ENCODE measurements at places on chromosomes 13 and 19.

GRCh38 chr19:47471733-47472457 lies at the start of gene SLC8A2:
TSS of gene SLC8A2 (minus strand) at chr19:47471893. CDS start at chr19:47466403, 5,490 bp downstream.
- no peak for DNase-seq

- no peak for DNase-seq
Observed at GRCh38 chr19:45258862-45259261, 7.8 kb downstream of the MARK4 start.

GRCh38 chr19:49591731-49592485 lies 926 bp downstream of the PRR12 start:
- no peak for DNase-seq

- DNase-seq, result no peak
Observed at GRCh38 chr19:29843180-29844051, 31.6 kb downstream of the CCNE1 start.

- no peak for DNase-seq
Observed at GRCh38 chr13:99008577-99008976, 30.7 kb upstream of the DOCK9 start.

DNA sequence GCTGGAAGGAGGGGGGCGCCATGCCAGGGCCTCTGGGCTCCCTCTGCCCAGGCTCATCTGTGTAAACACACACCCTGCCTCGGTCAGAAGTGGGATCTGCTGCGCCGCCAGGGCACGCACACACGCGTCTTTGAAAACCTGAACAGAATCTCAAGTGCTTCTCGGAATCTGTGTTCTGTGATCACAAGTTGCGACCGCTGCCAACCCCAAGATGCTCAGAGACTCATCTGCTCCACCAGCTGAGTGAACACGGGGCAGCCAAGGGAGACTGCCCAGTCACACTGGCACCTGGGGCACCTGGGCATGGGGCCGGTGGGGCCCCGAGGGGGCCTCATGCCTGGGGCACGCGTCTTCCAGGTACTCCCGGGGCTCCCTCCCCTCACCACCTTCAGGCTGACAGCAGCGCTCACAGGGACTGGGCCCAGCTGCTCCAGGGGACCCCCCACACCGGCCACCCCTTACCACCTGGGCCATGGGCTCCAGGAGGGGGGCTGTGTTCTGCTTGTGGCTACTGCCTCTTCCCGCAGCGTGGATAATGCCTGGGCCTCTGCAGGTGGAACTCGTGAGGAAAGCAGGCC lies 59.0 kb downstream of the KLF2 start:
- no peak for DNase-seq

- no peak for DNase-seq
Observed at GRCh38 chr13:23583491-23583890, 13.3 kb downstream of the TNFRSF19 start.

GRCh38 chr13:52359534-52359933 lies 46.4 kb downstream of the THSD1 start:
- DNase-seq, result no peak

GRCh38 chr13:58452123-58452623 lies 820.6 kb downstream of the PCDH17 start:
- no peak for DNase-seq

DNA sequence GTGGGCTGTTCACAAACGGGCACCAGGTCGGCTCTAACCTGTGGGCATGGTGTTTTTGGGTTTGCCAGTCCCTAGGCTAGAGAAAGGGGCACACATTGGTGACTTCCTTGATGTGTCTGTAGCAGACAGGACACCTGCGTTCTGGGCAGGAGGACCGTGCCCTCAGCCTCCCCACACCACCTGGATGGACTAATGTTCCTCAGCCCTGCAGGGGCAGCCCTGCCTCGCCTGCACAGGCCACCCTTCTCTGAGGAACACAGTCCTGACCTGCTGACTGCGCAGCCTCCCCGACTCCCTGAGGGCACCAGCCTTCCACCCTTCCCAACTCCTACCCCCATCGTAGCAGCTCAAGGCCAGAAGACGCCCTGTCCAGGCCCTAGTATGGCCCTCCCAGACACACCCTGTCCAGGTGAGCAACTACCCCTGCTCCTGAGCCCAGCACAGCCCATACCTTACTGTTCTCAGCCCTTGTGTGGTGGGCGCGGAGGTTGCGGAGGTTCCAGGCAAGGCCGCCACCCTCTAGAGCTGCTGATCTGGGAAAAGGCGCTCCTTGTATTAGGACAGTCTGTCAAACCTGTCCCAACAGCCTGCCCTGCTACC lies 55.7 kb downstream of the GGACT start:
- DNase-seq, result no peak

DNA sequence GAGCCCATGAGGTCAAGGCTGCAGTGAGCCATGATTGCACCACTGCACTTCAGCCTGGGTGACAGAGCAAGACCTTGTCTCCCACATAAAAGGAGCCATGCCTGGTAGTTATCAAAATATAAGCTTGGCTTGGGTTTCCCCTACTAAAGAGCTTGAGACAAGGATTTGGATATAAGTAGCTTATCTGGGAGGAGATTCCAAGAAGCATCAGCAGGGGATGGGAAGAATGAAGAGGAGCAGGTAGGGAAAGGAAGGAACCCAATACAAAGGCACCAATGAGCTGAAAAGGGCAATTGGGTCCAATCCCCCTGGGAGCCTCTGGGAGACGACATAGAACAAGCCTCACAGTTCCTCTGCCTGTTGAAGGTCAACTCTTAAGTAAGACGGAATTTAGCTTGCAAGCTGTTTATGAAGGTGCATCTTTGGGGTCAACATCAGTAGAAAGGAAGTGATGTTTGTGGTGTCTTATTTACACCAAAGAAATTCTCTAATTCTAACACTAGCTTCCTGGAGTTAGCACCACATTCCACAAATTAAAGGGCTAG lies 7.4 kb upstream of the CLEC4G start:
- no peak for DNase-seq

DNA sequence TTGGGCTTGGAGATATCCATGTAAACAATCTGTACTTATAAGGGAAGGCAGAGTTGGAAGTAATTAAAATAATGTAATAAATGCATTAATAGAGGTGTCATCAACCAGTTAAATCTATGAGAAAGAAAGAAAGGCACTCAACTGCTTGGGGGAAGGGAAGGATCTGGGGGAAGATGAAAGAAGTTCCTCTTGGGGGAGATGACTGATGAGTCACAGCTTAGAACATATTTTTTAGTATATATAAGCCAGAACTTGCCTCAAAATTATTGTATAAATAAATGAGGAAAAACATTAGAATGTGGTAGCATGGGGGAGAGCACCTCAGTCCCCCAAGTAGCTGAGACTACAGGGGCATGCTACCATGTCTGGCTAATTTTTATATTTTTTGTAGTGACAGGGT lies 205.8 kb downstream of the GGACT start:
- no peak for DNase-seq

- peak; percentile 29 for DNase-seq
Observed at GRCh38 chr13:29935309-29935981, 85.0 kb upstream of the UBL3 start.

- no peak for DNase-seq
Observed at GRCh38 chr19:41821003-41821735, 23.3 kb downstream of the LYPD4 start.

DNA sequence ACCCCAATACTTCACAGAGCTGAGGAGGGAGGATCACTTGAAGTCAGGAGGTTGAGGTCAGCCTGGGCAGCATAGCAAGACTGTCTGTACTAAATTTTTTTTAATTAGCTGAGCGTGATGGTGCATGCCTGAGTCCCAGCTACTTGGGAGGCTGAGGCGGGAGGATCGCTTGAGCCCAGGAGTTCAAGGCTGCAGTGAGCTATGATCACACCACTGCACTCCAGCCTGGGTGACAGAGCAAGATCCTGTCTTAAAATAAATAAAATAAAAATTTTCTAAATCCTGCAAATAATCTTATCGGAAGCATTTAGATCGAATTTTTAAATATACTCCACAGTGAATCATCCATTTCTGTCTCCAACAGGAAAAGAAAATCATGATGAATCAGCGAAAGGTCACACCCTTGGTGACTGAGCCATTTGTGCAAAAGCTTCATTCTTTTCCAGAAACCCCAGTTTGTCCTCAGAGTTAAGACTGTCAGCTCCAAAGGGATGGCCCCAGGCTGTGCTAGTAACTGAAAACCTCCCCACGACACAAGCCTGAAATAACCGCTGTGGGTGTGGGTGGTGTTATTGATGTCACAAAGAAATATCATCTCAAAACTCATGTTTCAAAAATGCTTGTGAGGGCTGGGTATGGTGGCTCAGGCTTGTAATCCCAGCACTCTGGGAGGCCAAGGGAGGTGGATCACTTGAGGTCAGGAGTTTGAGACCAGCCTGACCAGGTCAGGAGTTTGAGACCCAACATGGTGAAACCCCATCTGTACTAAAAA lies 167.6 kb downstream of the PTPRS start:
- DNase-seq, result no peak

- DNase-seq, result no peak
Observed at GRCh38 chr13:23751195-23751594, 138.0 kb downstream of the MIPEP start.

GRCh38 chr19:51520728-51521127 lies 10.7 kb downstream of the SIGLEC6 start:
- DNase-seq, result no peak

GRCh38 chr13:30581582-30581981 lies 36.1 kb upstream of the USPL1 start:
- DNase-seq, result no peak

DNA sequence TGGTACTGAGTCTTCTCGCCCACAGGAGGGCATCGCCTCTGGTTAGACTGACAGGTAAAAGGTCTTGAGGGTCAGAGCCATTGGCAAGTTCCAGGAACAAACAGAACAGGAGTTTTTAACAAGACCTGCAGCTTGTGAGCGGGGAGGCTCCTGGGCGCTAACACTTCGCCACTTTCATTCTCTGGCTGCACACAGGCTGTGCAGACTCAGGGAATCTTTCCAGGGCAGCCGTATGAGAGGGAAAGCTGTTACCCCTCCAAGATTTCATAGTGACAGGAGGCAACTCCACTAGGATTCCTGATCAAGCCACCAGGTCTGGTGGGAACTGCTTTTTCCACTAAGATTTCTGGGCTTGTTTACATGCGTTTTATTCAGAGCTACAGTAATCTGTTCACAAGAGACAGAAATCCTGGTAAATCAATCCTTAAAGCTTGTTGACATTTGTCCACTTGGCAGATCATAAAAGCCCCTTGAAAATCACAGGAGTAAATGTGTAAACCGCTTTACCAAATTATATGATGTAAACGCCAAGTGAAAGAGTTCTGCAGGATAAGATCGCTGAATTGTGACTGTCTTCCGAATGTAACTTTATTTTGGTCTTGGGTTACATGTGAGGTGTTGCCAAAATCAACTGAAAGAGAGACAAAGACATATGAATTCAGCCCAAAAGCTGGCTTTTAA lies 190.6 kb downstream of the MZT1 start:
- DNase-seq, result no peak

DNA sequence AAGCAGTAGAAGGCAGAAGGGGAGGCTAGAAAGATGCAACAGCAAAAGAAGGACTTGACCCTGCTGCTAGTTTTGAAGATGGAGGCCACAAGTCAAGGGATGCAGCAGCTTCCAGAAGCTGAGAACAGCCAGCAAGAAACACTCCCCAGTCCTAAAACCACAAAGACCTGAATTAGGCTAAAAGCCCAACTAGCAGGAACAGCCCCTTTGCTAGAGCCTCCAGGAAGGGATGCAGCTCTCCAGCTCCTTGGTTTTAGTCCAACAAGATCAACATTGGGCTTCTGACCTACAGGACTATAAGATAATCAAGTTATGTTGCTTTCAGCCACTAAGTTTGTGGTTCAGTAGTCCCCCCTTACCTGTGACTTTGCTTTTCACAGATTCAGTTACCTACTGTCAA lies 10.5 kb upstream of the LATS2 start:
- no peak for DNase-seq

DNA sequence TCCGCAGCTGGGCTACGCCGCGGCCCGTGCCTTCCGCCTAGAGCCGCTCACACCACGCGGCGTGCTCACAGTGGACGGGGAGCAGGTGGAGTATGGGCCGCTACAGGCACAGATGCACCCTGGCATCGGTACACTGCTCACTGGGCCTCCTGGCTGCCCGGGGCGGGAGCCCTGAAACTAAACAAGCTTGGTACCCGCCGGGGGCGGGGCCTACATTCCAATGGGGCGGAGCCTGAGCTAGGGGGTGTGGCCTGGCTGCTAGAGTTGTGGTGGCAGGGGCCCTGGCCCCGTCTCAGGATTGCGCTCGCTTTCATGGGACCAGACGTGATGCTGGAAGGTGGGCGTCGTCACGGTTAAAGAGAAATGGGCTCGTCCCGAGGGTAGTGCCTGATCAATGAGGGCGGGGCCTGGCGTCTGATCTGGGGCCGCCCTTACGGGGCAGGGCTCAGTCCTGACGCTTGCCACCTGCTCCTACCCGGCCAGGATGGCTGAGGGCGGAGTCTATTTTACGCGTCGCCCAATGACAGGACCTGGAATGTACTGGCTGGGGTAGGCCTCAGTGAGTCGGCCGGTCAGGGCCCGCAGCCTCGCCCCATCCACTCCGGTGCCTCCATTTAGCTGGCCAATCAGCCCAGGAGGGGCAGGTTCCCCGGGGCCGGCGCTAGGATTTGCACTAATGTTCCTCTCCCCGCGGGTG lies 7.4 kb downstream of the DBP start:
- DNase-seq, result no peak

DNA sequence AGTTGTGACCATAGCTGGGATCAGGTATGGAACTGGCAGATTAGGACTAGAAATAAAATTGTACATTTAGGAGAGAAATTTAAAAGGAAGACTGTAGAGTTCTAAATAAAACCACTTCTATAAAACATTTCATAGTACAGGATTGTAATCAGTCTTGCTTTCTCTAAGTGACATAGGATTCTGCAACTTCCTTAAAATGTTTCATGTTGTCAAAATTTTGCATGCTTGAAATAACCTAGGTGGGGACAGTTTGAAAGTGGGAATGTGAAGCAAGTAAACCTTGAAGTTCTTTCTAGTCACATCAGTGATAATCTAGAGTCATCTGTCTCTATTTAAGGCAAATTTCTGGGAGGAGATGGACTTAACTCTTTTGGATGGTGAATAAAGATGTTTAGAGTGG lies 6.7 kb downstream of the TM9SF2 start:
- no peak for DNase-seq

DNA sequence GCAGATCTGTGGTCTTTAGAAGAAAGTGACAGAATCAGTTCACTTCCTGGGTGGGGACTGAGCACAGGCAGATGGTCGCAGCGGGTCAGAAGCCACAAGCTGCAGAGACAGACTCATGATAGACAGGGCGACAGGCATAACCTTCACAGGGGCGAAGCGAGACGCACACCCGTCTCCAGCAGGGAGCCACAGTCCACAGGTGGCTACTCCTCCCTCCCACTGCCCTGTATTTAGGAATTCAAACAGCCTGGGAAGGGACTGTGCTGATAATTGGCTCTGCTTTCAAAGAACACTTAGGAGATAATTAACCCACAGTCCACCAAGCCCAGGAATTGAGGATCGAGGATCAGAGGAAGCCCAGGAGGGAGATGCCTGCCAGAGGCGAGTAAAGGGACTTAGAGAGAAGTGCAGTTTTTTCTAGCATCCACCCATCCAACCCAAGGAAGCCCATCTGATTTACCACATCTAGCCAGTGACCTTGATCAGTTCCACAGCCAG lies 23.2 kb downstream of the RFX2 start:
- no peak for DNase-seq

GRCh38 chr19:18392417-18392816 lies 5.0 kb downstream of the LRRC25 start:
- DNase-seq, result no peak
